Stimulated activated CD4-positive, alpha-beta T cell treated with anti-CD3 and anti-CD28 coated beads, Interleukin-12 subunit alpha, Interleukin-12 subunit beta, amount 100 ng/mL, for 4 hours (primary cell): ENCODE measurements at places on chromosomes 4 and X.

GRCh38 chr4:87073199-87074120, 138.6 kb downstream of the AFF1 start:
- peak; percentile 34 for DNase-seq

GRCh38 chr4:66062921-66063320, 392.6 kb upstream of the EPHA5 start:
- DNase-seq: no peak

DNA sequence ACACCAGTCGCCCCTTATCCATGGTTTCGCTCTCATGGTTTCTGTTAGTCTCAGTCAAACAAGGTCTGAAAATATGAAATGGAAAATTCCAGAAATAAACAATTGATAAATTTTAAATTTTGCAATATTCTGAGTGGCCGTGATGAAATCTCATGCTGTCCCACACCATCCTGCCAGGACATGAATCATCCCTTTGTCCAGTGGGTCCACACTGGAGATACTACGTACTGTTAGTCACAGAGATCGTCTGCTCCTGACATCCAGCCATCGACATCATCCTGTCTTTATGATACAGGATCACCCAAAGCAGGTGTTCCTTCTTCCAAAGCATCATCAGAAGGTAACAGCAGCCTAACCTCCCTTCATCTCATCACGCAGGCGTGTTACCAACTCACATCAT, 76.5 kb upstream of the MSX1 start:
- no peak for DNase-seq

- no peak for DNase-seq
These were observed 4.7 kb downstream of the PDE6B start for GRCh38 chr4:629915-630641.

DNA sequence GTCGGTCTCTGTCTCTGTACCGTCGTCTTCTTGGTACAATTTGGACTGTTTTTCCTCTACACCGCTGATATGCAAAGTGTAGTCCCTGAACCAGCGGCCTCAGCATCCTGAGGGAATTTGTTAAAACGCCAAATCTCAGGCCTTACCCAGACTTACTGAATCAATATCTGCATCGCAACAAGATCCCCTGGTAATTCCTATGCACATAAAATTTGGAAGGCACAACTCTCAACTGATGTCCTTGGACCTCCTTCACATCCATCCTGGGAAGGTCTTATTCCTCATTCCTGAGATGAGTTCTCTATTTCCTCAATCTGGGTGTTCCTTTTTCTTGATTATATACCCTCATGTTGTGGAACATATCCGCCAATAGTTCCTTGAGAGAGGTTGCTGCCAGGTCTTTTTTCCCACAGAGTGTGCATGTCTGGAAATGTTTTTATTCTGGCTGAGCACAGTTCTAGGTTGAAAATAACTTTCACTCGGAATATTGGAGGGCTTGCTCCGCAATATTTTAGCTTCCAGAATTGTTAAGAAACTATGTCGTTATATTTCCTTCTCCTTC, 738 bp upstream of the HPF1 start:
- DNase-seq: no peak
